ENCODE measurements at places on chromosomes 5 and 9.

DNA sequence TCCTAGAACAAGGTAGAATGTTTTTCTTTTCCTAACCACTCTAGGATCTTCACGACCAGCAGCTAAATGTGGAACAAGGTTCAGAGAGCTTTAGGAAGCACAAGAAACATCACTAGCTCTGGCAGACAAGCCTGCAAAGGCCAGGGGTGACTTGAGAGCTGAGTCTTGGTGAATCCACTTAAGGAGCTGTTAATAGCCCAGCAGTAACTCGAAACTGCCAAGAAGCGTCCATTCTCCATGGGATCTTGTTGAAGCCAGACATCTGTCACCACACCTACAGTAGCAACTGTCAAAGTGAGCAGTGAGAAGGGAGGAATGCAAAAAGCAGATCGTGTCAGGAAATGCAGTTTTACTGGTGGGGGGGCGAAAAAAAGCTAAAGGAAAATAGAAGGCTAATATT lies 87.2 kb downstream of the ATPSCKMT start:
- DNase-seq: peak; percentile 25

- DNase-seq: peak; percentile 77
Observed at GRCh38 chr9:22124263-22125011, 115.3 kb upstream of the CDKN2B start.

DNA sequence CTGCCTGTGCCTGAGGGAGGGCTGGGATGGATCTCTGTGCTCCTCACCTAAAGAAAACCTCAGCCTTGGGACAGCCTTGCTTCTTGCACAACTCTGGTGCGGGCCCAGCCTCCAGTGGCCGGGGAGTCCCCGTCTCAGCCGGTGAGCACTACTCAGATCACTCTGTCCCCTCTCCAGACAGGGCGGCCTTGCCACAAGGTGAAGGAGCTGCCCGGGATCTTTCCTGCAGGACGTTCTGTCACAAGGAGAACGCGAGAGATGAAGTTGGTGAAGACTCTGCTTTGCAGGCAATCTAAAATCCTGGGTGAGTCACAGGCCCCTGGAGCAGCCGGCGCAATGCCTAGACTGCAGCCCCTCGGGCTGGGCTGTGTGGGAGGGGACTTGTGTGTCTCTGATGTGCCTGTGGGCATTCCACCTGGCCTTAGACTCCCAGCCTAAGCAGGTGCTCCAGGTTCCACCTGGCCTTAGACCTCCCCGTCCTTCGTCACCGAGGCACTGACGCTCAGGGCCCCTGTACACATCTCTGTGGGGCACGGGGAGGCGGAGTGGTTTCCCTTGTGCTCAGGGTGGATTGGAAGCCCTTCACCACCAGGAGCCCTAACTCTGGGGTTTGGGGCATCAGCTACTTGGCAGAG lies 15.2 kb upstream of the IRX4 start:
- DNase-seq: no peak

DNA sequence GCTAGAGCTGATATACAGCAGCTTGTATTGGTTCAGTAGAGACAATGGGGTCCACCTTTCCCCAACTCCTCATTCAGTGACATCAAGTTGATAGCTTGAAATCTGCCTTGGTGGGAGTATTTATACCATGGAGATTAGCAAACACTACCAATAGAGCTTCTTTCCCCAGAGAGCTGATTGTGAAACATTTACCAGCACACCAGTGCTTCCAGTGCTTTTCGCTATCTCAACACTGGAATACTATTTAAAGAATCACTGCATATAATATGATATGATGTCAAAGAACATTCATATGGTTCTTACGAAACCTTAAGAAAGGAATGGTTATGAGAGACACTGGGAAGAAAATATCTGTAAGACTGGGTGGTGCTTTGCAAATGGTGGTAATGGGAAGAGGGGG lies 21.8 kb upstream of the RNF145 start:
- peak; percentile 51 for DNase-seq

- no peak for DNase-seq
Observed at GRCh38 chr9:98364086-98364485, 108.6 kb upstream of the TBC1D2 start.

DNA sequence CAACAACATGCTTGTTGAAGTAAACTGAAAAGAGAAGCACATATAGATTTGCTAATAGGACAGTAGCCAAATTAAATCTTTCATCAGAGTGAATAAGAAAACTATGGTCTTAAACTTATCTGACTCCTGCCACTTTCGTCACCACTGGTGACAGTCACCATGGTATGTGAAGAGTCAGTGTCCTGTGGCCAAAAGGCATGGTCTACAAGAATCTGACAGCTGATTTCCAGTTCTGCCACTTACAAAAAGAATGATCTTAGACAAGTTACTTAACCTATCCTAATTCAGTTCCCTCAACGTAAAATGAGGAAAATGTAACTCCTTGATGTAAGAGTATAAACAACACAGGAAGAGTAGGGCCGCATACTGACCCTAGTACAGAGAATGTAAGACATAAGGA lies 102.0 kb downstream of the LPAR1 start:
- DNase-seq: no peak

- DNase-seq: peak; percentile 53
Observed at GRCh38 chr9:72586388-72587130, 65.2 kb downstream of the TMC1 start.

- DNase-seq: no peak
Observed at GRCh38 chr9:98942906-98943681, 613 bp upstream of the COL15A1 start.

- DNase-seq: no peak
Observed at GRCh38 chr9:124012368-124013301, 1.1 kb downstream of the LHX2 start.

- DNase-seq: no peak
Observed at GRCh38 chr5:58021466-58021865, 438.4 kb downstream of the PLK2 start.

DNA sequence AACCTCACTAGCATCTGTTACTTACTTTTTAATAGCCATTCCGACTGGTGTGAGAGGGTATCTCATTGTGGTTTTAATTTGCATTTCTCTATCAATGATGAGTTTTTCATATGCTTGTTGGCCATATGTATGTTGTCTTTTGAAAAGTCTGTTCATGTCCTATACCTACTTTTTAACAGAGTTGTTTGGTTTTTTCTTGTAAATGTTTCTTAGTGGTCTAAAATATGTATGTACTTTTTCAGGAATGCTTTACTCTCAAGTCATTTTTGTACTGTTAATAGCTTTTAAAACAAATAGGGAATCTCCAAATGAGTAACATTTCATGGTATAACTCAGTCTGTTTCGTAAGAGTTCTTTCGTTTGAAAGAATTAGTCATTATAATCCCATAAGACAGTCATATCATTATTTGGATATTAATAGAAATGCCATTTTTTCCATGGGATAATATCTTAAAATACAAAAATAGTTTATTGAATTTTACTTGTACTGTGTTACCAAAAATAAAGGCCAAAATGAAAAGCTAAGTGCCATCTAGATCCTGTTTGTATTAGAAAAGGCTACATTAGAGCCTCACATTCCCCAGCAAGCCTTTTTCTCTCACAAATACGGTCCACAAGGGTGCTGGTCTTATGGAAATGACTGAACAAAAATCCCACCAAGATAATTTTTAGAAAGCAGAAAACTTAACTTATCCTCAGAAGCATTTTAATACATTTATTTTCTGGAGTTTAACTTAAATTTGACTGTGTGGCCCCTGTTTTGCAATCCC lies 247.7 kb downstream of the PJA2 start:
- DNase-seq: no peak

GRCh38 chr5:108557686-108558085 lies 175.8 kb upstream of the FBXL17 start:
- DNase-seq: no peak

GRCh38 chr9:94031380-94031779 lies 52.9 kb upstream of the PTPDC1 start:
- no peak for DNase-seq

GRCh38 chr5:3428334-3428733 lies 167.3 kb upstream of the IRX1 start:
- no peak for DNase-seq

DNA sequence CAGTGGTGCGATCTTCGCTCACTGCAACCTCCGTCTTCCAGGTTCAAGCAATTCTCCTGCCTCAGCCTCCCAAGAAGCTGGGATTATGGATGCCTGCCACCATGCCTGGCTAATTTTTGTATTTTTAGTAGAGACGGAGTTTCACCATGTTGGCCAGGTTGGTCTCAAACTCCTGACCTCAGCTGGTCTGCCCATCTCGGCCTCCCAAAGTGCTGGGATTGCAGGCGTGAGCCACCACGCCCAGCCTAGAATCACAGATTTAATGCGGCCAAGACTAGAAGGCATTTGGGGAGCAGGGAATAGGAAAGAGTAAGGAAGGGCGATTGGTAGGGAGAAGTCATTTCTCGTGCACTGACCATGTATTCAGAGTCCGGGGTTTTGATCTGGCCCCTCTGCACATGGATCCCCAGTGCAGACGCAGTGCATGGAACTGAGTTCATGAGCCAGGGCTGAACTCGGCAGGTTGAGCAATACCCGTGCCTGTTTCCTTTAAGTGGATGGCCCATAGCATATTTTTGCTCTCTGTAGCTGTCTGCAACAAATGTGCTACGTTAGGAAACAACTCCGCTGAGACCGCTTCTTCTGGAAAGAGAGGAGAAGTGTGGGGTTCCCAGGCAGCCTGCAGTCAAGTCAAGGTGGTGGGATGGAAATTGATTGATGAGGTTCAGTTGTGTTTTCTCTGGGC lies 3.4 kb upstream of the HMCN2 start:
- DNase-seq: no peak

- peak; percentile 87 for DNase-seq
Observed at GRCh38 chr5:30343707-30344106, 849.8 kb upstream of the CDH6 start.

DNA sequence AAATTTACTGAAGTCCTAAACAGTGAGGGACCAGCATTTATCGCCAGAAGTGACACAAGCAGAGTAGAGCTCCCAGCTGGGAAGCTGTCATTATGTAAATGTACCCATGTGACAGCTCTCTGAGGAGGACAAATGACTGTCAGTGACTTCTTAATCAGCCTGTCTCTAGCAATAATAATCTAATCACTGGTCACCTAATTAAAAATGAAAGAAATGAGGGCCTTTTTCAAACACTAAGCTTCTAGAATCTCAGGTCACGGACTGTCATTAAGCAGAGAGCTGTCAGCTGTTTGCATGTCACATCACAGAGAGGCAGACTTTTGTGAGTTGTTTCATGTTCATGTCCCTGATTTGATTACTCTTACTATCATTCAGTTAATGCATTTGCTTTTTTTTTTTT lies 77.9 kb upstream of the FBXL17 start:
- no peak for DNase-seq

DNA sequence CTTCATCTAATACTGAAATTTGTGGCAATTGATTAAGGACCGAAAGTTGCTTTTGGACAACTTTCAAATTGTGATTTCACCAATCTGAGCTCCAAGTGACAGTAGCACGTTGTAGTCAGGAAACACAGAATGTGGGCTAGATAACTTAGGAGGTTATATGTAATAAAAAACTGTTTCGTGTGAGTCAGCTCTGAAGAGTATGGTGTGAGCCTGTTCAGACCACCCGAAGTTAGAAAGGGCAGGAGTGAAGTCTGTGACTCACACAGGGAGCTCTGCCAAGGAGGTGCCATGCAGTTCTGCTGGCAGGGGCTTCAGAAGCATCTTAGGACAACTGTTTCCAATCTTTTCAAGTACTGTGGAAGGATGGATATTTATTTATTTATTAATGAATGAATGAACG lies 16.4 kb upstream of the ZBTB34 start:
- DNase-seq: peak; percentile 19

- peak; percentile 47 for DNase-seq
Observed at GRCh38 chr5:74865256-74865803, 857 bp downstream of the FAM169A start.

DNA sequence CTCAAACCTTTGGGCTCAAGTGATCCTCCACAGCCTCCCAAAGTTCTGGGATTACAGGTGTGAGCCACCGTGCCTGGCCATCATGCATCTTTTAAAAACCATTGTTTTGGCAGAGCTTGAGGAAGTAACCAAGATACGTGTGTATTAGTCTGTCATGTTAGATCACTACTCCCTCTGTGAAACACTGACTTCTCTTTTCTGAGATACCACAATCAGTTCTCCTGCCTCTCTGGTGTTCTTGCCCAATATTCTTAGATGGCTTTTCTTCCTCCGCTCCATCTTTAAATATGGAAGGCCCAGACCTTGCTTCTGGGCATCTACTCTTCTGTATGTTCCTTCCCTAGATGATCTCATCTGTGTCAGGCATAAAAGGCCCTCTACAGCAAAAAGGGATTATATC lies 14.2 kb upstream of the CCNB1 start:
- no peak for DNase-seq

Measured in NCI-H69 (cell line).